ENCODE measurements at places on chromosomes 11 and 22.

DNA sequence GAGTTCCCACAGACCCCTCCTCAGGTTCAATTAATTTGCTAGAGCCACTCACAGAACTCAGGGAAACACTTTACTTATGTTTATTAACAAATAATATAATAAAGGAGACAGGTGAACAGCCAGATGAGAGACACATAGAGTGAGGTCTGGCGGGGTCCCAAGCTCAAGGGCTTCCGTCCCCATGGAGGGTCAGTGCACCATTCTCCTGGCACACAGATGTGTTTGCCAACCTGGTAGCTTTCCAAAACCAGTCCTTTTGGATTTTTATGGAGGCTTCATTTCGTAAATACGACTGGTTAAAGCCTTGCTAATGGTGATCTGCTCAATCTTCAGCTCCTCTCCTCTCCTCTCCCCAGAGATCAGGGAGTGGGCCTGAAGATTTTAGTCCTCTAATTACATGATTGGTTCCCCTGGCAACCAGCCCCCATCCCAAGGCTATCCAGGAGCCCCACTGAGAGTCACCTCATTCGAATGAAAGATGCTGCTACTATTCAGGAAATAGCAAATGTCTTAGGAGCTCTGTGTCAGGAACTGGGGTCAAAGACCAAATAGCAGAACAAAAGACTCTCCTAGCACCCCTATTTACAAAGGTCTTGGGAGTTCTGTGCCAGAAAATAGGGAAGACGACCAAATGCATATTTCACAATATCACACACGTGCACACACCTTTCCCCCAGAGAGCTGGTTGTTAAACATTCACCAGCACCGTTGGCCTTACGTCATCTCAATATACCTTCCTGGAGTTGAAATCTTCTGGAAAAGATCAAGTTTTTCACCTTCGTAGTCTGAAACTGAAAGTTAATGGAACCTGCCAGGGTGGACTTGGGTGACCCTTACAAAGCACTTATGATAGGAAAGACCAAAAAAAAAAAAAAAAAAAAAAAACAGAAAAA, 23.8 kb upstream of the CAPRIN1 start:
- no peak for DNase-seq

DNA sequence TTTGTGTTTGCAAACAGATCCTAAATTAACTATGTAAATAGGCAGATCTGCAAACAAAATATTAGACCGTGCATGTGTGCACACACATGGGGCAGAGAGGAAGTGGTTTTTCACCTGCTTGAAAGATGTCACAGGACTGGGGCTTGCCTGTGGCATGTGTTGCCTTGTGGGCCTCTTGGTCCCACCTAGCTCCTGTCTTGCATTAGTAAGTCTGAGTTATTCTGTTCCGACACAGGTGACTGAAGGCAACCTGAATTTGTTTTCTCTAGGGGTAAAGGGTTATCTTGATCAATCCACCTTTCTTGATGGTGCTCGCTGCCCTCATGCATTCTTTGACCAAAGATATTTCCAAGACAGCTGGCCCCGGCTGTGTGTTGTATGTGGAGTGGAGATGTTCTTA, 667.5 kb downstream of the NTM start:
- DNase-seq: no peak

- peak; percentile 21 for DNase-seq
Observed at GRCh38 chr11:106172386-106172991, 95.0 kb downstream of the AASDHPPT start.

DNA sequence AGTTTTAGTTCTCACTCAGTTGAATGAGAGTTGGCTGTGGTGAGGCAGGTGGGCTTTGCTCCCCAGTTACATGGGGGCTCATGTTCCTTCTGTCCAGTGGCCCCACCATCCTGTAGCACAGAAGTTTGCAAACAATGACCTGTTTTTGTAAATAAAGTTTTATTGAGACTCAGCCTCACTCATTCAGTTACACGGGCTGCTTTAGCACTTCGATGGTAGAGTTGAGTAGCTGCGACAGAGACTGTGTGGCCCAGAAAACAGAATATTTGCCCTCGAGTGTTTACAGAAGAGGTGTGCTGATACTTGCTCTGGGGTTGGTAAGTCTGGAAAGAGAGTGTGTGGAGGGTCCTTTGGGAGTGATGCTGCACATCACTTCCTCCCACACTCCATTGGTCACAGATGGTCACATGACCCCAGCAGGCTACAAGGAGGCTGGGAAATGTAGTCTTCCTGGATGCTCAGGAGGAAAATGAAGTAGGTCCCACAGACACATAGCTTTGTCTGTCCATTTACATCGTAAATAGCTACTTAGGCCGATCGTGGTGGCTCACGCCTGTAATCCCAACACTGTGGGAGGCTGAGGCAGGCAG, 34.6 kb downstream of the IFT27 start:
- peak; percentile 75 for DNase-seq

DNA sequence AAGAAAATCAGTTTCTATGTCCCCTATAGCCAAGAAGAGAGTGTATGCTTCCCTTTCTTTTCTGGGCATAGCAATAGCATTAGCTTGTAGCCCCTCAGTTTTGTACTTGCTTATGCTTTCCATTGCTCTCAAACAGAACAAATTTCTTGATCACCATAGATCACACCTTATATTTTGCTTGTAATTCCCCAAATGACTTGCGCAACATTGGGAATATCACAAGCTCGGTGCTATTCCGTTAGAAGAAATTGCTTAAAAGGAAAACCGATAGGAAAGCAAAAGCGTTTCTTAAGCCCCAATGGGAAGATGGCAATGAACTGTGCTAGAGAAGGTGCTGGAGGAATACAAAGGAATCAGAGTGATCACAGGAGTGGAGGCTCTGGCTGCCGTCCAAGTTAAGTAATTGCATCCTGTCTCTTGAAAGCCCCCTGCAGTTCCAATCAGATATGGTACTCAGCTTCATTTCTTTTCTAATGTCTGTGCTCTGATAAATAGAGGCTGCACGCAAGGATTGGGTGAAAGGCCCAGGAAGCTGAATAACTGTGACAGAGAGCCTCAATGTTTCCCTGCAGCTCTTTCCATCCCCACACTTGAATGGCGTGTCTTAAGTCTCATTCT, 182.1 kb upstream of the KIRREL3 start:
- DNase-seq: peak; percentile 41

DNA sequence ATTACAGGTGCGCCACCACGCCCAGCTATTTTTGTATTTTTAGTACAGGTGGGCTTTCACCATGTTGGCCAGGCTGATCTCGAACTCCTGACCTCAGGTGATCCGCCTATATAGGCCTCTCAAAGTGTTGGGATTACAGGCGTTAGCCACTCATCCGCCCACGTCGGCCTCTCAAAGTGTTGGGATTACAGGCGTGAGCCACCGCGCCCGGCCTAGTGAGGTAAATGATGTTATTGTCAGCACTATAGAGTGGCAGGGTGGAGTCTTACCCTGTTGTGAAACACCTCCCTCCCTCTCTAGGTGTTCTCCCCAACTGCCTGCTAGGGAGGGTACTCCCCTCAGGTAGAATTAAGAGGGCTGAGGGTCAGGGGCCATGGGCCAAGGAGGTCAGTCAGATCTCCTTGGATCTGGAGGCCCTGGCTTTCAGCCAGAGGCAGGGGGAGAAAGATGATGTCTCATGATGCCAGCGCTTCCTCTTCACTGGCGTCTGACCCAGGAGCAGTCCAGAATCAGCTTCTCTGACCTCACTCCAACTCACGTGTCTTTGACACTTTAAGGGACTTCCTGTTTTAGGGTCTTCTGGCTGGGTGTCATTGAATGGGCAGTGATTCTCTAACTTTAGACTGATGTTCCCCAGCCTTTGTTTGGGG, 2.0 kb downstream of the GGA1 start:
- DNase-seq: no peak

DNA sequence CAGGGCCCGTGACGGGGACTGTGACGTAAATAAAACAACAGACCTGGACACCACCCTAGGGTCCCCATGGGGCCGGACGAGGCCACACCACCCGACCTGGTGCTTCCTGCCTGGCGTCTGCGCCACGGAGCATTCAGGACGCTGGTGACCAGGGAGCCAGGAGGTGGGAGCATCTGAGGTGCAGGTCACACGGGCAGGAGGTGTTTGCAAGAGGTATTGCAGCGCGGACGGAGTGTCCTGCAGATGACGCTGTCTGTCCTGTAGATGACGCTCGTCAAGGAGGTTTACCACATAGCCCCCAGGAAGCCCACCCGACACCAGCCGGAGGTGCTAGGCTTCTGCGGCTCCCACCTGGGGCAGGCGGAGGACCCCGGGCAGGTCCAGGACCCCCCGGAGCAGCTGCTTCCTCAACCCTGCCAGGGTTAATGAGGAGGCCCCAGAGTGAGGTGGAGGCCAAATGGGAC, 986 bp upstream of the MUC5B start:
- peak; percentile 27 for DNase-seq

DNA sequence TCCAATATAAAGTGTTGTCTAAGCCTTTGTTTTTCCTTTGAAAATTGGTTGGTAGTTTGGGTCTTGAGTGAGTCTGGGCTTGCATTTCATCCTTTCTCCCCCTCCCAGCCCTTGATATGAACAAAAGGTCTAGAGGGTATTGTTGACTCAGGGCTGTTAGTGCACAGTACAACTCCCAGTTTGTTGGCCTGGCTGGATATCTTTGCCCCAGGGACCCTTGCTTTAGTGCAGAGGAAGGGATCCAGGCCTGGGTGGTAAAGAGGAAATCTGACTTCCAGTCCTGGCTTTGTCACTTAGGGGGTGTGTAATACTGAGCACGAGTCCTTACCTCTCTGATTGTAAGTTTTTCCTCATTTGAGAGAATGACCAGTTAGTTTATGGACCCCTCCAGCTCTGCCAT, 330.4 kb downstream of the TMEM135 start:
- DNase-seq: no peak

GRCh38 chr11:104997288-104997687, 25.7 kb downstream of the CASP5 start:
- no peak for DNase-seq

- DNase-seq: no peak
Observed at GRCh38 chr11:118291477-118292135, 12.9 kb upstream of the CD3E start.

GRCh38 chr11:64207256-64208085, 950 bp downstream of the FERMT3 start:
- peak; percentile 41 for DNase-seq

DNA sequence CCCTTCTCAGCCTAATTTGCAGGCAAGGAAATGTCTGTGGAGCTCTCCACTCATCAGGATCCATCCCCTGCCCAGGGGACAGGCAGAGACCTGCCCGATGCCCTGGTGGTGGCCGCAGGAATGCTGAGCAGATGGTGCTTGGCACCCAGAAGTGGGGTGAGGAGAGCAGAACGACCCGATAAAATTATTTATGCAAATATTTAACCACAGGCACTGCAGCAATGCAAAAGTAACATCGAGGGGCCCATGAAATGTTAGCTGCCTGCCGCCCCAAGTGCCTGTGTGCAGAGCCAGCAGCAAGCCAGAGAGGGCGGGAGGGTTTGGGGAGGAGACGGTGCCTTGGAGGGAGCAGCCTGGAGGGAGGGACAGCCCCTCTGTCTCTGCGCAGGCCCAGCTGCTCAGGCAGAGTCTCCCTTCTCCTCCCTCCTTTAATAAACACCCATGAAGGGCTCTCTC, 205.5 kb downstream of the CTTN start:
- DNase-seq: no peak

DNA sequence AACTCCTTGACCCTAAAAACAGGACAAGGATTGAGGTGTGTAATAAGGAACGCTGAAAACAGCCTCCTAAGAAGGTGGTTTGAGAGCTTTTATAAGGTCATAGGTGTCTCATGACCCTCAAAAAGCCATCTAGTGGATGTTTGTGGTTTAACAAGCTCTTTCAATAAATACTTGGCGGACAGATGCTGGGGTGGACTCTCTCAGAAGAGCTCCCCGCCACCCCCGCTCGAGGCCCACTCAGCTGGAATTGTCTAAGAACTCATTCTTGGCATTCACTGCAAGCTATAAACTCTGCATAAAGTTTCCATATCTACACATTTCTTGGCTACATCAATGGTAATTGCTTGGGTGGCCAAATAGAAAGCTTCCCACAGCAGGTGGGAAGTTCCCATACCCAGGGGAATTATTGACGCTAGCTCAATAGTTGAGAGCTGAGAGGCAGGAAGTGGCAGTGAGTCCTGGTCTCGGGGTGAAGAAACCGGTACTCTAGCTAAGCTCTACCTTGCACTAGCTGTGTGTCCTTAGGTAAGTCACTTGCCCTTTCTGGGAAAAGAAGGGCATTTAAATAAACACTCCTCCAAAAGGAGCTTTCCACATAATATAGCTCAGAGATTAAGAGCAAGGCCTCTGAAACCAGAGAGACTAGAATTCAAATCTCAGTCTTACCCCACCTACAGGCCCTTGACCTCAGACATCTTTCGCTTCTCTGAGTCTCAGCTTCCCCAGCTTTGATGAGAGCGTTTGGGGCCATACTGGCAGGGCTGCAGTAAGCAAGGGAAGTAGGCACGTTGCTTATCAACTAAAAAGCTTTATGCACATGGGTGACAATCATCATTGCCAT, 6.4 kb downstream of the MS4A15 start:
- no peak for DNase-seq

DNA sequence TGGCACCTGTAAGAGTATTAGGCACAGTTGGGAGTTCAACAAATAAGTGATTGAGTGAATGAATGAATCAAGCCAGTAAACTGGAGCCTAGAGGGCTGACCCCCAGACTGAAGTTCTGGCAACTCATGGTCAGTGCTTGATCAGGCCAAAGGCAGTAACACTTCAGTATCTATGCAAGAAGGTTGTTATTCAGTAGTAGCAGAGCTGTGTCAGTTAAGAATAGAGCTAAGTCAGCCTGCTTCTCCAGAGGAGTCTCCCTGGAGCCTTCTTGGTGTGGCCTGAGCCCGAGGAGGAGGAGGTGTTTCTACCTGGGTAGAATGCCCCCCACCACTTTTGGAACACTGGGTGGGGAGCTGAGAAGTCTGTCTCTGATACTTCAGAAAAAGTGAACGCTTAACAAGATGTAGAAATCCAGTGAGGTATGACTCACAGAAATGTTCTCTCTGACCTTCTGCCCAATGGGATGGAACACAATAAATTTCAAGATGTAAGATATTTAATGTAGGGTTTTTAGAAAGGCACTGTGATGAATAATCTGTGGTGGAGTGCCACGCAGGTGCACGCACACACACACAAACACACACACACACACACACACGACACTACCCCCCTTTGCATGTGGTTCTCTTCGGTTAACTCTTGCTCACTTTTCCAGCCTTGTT, 219.9 kb downstream of the HIPK3 start:
- no peak for DNase-seq

- DNase-seq: peak; percentile 25
Observed at GRCh38 chr22:29706486-29706885, 13.3 kb upstream of the CABP7 start.

DNA sequence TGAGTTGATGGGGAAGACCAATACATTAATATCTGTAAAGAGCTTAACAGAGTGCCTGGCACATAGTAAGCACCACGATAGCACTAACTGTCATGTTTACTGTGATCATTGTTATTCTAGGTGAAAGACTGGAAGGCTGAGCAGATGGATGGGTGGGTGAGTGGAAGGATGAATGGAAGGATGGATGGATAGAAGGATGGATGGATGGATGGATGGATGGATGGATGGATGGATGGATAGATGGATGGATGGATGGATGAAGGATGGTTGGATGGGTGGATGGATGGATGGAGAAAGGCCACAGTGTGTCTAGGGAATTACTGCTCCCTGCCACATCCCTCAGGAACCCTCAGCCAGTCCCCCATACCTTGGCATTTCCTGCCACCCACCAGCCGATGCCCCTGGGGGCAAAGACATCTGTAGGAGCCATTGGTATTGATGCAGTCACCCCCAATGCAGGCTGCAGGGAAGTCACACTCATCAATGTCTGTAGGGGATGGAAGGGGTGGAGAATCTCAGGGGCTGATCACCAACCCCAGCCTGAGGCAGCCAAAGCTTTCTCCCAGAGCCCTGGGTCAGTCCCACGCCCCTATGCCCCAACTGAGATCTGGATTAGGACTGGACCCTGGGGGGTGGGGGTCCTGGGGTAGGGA, 15.3 kb downstream of the LTBP3 start:
- DNase-seq: no peak

Data from SK-N-SH (cell line).